Cerebellar cortex (tissue), 1 donor: ENCODE measurements at places on chromosomes 16 and 17.

- no peak for DNase-seq
Observed at GRCh38 chr17:2814049-2814448, 17.8 kb downstream of the RAP1GAP2 start.

DNA sequence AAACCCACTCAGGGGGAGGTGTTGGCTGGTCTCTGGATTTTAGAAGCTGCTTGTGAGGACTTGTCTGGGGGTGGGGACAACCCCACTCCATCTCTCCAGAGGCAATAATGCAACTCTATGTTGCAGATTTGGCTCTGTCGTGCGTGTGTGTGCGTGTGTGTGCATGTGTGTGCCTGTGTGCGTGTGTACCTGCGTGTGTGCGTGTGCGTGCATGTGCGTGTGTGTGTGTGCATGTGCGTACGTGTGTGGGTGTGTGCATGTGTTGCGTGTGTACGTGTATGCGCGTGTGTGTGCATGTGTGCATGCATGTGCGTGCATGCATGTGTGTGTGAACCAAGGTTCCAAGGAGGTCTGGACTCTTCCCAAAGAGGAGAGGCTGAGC is 120.4 kb upstream of the LHX1 start:
- DNase-seq, result no peak

DNA sequence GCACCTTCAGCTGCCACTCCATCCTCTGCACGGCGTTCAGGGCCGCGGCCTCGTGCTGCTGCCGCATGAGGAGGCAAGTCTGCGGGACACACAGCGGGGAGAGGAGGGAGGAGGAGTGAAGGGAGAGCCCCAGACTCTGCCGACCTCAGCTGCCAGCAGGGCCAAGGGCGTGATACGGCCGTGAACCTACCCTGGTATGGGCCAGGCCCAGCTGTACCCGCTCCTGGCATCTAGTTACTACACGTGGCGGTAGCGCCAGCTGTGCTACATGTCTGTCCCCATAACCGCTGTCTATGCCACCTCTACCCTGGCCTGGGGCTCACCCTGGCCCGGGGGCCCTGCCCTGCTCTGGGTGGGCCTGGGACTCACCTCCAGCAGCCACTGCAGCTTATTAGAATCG is 51.1 kb downstream of the ZNF778 start:
- no peak for DNase-seq

- no peak for DNase-seq
Observed at GRCh38 chr17:49490276-49490675, 4.8 kb upstream of the NGFR start.

DNA sequence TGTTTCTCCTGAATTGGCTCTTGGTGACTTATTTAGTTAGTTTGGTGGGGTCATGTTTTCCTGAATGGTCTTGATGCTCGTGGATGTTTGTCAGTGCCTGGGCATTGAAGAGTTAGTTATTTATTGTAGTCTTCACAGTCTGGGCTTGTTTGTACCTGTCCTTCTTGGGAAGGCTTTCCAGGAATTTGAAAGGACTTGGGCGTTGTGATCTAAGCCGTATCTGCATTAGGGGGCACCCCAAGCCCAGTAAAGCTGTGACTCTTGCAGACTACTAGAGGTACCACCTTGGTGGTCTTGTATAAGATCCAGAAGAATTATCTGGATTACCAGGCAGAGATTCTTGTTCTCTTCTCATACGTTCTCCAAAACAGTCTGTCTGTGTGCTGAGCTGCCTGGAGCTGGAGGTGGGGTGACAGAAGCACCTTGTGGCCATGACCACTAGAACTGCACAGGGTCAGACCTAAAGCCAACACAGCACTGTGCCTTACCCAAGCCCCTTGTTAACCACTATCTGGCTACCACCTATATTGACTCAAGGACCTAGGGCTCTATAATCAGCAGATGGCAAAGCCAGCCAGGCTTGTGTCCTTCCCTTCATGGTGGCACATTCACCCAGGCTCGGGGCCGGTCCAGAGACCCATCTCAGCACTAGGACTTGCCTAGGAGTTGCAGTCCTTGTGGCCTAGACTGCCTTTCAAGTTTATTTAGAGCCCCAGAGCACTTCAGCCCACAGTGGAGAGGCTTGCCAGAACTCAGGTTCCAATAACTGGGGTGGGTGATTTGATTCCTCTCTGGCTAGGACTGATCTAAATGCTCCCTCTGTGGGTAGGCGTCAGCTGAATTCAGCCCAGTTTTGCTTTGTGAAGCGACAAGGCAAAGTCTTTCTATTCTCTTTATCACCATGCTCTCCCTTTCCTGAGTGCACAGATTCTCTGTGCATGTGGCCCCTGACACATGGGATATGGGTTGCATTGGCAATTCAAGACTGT is 11.0 kb downstream of the RNF135 start:
- no peak for DNase-seq

GRCh38 chr17:43027091-43028032 is 2.3 kb downstream of the RND2 start:
- no peak for DNase-seq

DNA sequence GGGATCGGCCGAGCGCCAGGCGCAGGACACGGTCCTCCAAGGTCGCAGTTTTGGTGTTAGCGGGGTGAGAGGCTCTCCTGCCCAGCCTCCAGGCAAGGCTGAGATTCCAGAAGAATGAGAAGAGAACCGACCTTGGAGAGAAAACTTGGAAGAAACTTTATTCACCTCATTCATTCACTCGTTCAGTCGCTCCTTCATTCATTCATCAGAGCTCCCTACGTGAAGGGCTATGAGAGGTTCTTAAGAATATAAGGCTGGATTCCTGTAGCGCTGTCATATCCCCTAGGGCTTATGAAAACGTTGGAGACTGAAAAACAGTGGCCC is 991 bp upstream of the MYH10 start:
- DNase-seq, result no peak

DNA sequence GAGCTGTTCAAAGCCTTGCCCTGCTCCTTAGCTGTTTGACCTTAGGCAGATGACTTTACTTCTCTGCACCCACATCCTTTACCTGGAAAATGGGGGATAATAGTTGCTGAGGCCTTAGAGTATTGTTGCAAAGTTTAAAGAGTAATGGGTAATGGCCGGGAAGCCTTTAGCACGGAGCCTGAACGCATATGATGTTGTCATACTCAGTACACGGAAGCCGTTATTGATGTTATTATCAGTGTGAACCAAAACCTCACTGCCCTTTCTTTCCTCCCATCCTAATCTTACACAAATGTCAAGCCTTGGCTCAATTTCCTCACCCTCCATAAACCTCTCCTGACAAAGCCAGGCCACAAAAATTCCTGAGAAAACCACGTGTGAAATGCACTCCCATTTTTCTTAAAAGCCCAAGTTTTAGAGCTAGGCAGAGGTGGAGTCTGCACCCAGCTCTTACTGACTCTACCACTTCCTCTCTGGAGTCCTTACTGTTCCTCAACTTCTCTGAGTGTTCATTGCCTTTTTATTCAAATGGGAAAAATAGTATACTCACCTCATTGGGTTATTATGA is 67.3 kb upstream of the CACNG3 start:
- no peak for DNase-seq

DNA sequence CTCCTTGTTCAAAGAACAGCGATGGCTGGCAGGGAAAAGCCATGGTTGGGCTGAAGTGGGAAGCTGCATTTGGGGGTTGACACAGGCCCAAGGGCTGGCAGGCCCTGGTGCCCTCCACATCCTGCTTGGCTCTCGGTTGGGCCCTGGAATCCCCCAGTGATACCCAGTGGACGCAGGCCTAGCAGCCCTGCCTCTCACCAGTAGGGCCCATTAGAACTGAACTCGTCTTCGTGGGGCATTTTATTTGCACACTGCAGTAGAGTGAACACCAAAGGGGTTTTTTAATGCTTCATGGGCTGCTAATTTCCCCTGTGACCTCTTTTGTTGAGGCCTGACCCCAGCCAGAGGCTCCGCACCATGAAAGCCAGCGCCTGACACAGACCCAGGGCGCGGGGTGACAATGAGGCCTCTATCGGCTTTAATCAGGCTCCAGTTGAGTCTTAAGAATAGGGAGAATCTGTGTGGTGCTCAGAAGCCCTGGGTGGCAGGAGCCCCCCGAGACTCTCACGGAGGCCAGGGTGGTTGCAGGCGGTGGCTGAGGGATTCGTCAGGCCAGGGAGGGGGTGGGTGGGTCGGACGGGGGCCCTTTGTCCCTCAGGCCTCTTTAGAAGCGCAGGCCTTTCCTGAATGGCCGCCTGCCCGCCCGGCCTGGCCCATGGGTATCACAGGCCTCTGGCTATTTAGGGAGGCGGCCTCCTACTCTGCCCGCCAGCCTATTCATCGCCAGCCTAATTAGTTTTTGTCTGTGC is 199.3 kb downstream of the NTN1 start:
- no peak for DNase-seq

DNA sequence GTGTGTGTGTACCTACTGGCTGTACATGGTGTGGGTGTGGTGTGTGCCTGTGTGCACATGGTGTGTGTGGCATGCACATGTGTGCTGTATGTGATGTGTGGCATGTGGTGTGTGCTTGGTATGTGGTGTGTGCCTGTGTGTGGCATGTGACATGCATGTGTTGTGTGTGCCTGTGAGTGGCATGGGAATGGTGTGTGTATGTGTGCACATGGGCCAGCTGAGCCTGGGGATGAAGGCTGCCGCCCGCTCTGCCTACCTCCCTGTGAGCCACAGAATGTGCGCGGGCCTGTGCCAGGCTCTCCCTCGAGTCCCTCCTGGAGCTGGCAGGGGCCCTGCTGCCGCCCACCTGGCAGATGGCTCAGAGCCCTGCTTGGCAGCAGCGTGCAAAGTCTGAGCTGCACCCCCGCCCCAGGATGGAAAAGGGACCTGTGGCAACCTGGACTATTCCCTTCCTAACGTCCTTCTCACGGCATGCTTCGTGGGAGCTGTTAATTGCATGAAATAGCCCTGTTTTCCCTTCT is 9.3 kb downstream of the PRSS27 start:
- peak; percentile 32 for DNase-seq

GRCh38 chr17:79045842-79046196 is 21.9 kb downstream of the C1QTNF1 start:
- peak; percentile 79 for DNase-seq

- DNase-seq, result no peak
Observed at GRCh38 chr17:75830164-75831031, 13.8 kb downstream of the UNC13D start.

DNA sequence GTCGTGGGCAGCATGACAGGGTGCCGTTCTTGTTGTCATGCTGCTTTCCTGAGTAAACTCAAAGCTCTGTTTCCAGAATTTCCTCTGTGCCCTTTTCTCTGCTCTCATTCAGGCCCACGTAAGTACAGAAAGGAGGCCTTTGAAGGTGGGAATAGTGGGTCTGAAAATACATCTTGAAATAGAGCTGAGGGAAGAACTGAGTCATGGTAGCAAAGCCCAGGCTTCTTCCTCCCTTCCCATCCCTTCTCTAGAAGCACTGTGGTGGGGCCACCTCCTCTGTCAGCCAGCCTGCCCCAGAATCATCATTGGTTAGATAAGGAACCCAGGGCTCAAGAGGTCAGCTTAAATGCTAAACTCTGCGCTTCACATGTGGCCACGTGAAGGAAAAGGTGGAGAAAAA is 9.4 kb downstream of the CTRL start:
- no peak for DNase-seq

DNA sequence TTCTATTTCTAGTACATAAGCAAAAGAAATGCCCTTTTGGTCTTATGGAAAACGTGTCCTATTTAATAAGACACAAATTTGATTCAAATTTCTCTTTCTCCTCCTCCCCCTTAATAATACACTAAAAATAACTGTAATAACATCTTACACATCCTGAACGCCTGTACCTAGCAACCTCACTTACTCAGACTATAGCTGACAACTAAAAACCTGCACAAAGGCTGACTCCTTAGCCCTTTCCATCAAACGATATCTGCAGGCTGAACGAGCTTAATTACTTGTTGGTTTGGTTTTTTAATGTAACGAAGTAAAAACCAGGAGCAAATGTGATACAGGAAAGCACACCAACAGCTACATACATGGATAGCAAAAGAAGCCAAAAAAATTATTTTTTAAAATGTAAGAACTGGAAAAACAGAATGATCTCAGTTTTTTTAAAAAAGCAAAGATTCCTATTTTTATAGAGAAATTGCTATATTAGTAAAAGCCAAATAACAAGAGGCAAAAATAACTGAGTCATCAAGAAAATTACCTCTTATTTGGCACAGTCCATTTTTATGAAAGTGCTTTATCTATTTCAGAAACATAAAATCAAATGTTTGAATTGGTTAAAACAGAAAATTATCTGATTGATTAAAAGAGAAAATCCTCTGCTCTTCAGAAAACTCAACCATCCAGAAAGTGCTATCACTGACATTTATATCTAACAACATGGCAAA is 23.5 kb downstream of the ADCY9 start:
- no peak for DNase-seq

GRCh38 chr16:51144203-51144602 is 6.9 kb downstream of the SALL1 start:
- no peak for DNase-seq

DNA sequence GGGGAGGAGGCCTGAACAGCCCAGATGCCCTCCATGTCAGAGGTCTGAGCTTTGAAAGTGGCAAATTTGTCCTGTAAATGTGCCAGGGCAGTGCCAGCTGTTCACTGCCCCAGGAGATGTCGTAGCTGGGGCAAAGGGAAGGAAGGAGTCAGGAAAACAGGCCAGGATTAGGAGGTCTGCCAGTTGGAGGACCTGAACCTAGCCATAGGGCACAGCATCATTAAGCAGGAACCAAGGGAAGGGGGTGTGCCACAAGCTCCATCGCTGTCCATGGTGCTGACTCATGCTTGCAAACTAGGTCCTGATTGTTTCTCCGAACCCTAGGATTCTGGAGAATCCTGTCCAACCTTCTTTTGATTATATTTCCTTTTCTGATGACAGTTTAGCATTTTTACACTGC is 124.2 kb downstream of the TMEM132E start:
- DNase-seq, result peak; percentile 60

- no peak for DNase-seq
Observed at GRCh38 chr16:1543085-1543896, 9.8 kb downstream of the TMEM204 start.

DNA sequence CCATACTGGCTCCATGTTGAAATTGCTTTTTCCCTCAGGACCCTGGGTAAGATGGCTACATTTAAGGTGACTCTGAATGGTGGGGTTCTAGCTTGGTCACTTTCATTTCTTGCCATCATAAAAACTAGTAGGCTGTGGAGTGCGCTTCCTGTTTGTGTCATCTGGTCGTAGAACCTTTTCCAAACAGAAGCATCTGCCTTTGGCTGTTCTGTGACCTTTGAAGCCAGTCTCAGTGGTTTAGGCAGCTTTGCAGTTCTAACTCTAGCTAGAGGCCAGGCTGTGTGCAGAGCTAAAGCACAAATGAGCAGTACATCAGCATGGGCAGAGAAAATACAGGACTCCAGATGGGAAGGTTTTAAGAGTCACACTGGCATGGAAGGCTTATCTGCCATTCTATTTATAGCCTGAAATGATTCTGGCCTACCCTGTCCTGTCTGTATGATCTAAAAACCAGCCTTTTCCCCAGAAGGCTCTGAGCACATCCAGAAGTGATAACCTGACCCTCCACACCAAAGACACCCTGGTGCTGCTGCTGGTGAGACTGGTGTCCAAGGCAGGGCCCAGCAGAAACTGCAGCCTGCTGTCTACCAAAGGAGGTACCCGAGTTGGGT is 8.6 kb downstream of the ESRP2 start:
- DNase-seq, result no peak

GRCh38 chr16:12063435-12063834 is 86.9 kb downstream of the SNX29 start:
- no peak for DNase-seq

- no peak for DNase-seq
Observed at GRCh38 chr16:68399456-68399855, 48.9 kb downstream of the SMPD3 start.
